ENCODE measurements at places on chromosomes 6 and 20.

GRCh38 chr20:53748176-53748575 lies 154.5 kb upstream of the ZNF217 start:
- peaks cover 7% of the 10 kb centered on the region for H3K4me1 ChIP-seq
- no peaks in the 10 kb centered on the region for H3K27me3 ChIP-seq
- H3K27ac ChIP-seq: peak overlapping the region; percentile 65
- H3K4me3 ChIP-seq: no peak overlapping the region

DNA sequence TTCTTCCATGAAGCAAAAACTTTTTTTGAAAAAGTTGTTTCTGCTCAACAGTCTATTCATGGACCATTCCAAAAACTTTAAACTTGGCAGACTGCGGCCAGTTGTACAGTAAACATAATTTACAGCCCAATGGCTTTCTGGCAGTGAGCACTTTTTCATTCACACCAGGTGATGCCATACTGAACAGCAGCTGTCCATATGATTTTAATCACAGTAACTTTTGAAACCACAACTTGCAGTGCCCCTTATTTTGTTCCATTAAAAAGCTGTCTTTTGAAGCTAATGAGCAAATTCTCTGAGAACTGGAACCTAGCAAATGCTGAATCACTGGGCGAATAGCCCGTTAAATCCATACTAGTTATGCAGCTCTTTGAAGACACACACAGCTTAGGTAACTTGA lies 576.6 kb downstream of the PTPRT start:
- no peaks in the 10 kb centered on the region for H3K36me3 ChIP-seq
- no peaks in the 10 kb centered on the region for H3K4me1 ChIP-seq
- no peak overlapping the region for H3K4me3 ChIP-seq
- no peak overlapping the region for H3K27ac ChIP-seq
- no peak for DNase-seq

DNA sequence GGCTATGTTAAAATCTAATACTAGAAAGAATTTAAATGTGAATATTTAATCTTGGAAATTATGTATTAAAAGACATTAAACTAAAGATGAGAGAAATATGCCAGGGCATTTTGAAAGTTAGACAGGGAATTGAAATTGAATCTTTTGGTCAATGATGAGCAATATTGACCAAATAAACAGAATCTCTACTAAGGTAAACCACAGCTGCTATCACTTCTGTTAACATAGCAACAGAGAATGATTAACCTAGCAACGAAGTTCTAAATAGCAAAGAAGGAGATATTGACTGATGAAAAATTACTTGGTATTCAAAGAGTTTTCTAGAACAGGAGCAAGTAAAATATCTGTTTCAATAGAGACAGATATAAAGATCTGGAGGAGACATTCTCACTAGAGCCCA lies 45.2 kb upstream of the RSPO3 start:
- no peak overlapping the region for H3K27ac ChIP-seq
- no peak for DNase-seq
- no peak overlapping the region for H3K4me3 ChIP-seq
- H3K36me3 ChIP-seq: no peaks in the 10 kb centered on the region
- no peaks in the 10 kb centered on the region for H3K4me1 ChIP-seq

DNA sequence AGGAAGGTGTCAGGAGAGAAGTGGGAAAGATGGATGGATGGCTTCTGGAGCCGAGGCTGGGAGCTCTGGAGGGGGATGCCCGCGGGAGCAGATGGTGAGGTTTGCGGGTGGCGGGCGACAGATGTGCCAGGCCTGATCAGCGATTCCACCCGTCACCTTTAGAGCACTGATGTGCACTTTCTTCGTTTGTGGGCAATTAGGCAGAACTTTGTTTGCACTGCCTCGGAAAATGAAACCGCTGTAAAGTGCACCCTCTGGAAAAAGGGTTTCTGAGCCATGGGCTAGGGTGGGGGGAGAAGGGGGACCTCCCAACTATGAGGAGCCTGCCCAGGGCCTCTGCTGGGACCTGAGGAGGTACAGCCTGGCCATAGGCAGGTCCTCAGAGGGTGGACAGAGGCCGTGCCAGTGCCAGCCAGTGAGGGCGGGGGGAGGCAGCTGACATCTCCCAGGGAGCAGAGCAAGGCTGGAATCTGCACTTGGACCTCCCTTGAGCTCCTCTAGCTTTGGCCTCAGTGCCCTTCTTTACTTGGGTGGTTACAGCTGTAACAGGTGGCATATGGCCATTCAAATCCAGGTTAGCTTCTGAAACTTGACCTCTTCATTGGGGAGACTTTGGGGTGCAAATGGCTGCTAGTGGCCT lies 58.7 kb downstream of the CD40 start:
- H3K4me1 ChIP-seq: peaks cover 8% of the 10 kb centered on the region
- no peaks in the 10 kb centered on the region for H3K36me3 ChIP-seq
- no peak for DNase-seq

- H3K36me3 ChIP-seq: peaks cover 63% of the 10 kb centered on the region
- peaks cover 12% of the 10 kb centered on the region for H3K4me1 ChIP-seq
- no peak for DNase-seq
- H3K27ac ChIP-seq: no peak overlapping the region
Observed at GRCh38 chr6:158073776-158074175, 92.1 kb downstream of the SYNJ2 start.

- no peaks in the 10 kb centered on the region for H3K36me3 ChIP-seq
- H3K4me1 ChIP-seq: no peaks in the 10 kb centered on the region
- H3K27ac ChIP-seq: no peak overlapping the region
- no peak for DNase-seq
- no peak overlapping the region for H3K4me3 ChIP-seq
- H3K27me3 ChIP-seq: no peaks in the 10 kb centered on the region
Observed at GRCh38 chr20:37776049-37776448, 82.2 kb downstream of the CTNNBL1 start.

DNA sequence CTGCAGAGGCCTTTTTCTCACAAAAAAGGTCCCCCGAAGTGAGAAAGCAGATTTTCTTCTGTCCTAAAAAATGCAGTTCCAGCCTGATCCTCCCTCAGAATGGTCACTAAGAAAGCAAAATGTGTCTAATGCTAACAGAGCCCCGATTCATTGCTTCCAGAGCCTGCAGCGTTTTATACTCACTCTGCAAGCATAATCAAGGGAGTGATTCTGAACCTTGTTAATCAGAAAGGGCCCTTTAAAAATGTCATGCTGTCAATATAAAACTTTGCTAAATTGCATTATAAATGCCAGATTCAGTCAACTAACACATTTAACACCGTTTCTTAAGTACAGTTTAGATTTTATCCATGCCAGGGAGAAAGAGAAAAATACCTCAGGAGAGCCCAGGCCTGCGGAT lies 202.8 kb downstream of the CD83 start:
- H3K27me3 ChIP-seq: no peaks in the 10 kb centered on the region
- peaks cover 1% of the 10 kb centered on the region for H3K4me1 ChIP-seq
- no peaks in the 10 kb centered on the region for H3K36me3 ChIP-seq
- DNase-seq: no peak
- H3K27ac ChIP-seq: no peak overlapping the region
- no peak overlapping the region for H3K4me3 ChIP-seq

- DNase-seq: peak; percentile 32
- peaks cover 6% of the 10 kb centered on the region for H3K36me3 ChIP-seq
- no peak overlapping the region for H3K4me3 ChIP-seq
- peaks cover 13% of the 10 kb centered on the region for H3K4me1 ChIP-seq
Observed at GRCh38 chr6:16730738-16731477, 30.4 kb downstream of the ATXN1 start.

GRCh38 chr6:6823568-6824224 lies 235.2 kb downstream of the LY86 start:
- no peak for DNase-seq
- H3K27ac ChIP-seq: no peak overlapping the region
- no peaks in the 10 kb centered on the region for H3K4me1 ChIP-seq
- no peaks in the 10 kb centered on the region for H3K36me3 ChIP-seq

- no peaks in the 10 kb centered on the region for H3K36me3 ChIP-seq
- H3K27me3 ChIP-seq: no peaks in the 10 kb centered on the region
- peaks cover 6% of the 10 kb centered on the region for H3K4me1 ChIP-seq
- peak overlapping the region; percentile 97 for H3K27ac ChIP-seq
Observed at GRCh38 chr6:21587961-21588480, 5.5 kb upstream of the SOX4 start.

GRCh38 chr6:156563714-156564113 lies 213.5 kb upstream of the ARID1B start:
- no peaks in the 10 kb centered on the region for H3K36me3 ChIP-seq
- no peaks in the 10 kb centered on the region for H3K27me3 ChIP-seq
- no peak overlapping the region for H3K4me3 ChIP-seq
- H3K4me1 ChIP-seq: peaks cover 3% of the 10 kb centered on the region
- no peak for DNase-seq

GRCh38 chr6:90471263-90471662 lies 115.6 kb downstream of the MAP3K7 start:
- H3K27ac ChIP-seq: no peak overlapping the region
- H3K4me1 ChIP-seq: peaks cover 3% of the 10 kb centered on the region
- peaks cover 5% of the 10 kb centered on the region for H3K27me3 ChIP-seq
- H3K4me3 ChIP-seq: no peak overlapping the region

GRCh38 chr6:88698661-88699060 lies 264.8 kb downstream of the RNGTT start:
- peaks cover 4% of the 10 kb centered on the region for H3K4me1 ChIP-seq
- no peak overlapping the region for H3K4me3 ChIP-seq
- H3K27me3 ChIP-seq: no peaks in the 10 kb centered on the region
- DNase-seq: no peak
- no peaks in the 10 kb centered on the region for H3K36me3 ChIP-seq

DNA sequence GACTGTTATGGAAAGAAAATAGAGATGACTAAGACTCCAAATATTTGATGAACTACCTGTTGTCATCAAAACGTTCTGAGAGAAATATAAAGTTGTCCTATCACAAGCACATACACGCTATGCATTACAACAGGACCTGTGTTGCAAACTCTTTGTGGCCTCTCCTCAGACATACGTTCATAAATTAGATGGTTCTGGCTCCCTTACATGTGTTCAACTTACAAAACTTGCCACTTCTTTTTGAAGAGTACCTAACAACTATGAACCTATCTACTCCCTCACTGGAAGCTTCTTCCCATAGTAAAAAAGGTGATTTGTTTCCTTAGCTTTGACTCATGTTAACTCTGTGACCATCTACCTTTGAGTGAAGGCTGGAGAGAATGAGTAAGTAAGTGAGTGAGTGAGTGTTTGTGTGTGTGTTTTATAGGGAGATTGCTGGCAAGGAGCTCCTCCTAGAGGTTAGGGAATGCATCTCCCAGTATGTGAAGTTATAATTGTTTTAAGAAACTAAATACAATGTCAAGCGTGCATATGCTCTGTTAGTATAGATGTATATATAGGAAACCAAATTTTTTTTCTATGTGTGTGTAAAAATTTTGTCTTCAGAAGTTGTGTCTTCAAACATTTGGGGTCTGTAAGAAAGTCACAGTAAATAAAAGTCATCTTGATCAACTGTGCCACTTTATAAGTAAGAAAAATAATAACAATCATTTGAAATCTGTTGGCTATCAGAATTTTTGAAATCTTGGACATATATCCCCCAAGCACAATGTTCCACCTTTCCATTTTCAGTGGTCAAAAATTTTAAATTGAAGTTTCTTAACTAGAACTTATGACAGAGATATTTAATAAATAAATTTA lies 1211.1 kb upstream of the GJE1 start:
- H3K27ac ChIP-seq: no peak overlapping the region
- DNase-seq: peak; percentile 79
- H3K4me3 ChIP-seq: no peak overlapping the region
- no peaks in the 10 kb centered on the region for H3K27me3 ChIP-seq
- H3K4me1 ChIP-seq: no peaks in the 10 kb centered on the region

DNA sequence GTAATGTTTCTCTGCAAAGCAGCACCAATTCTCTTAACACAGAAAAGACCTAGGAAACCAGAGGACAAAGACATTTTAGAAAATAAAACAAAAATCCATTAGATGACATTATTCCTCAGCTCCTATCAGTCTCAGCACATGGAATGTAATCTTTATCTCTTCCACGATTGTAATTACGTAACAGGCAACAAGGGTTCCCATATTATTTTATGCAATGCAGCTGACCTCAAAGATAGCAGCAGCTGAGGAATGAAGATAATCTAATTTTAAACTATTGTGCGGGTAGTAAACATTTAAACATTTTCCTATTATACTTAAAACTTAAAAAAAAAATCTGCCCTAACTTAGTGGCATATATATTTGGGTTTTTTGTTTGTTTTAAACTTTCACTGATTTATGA lies 33.0 kb upstream of the PTCHD4 start:
- no peak overlapping the region for H3K4me3 ChIP-seq
- H3K4me1 ChIP-seq: no peaks in the 10 kb centered on the region
- H3K27me3 ChIP-seq: no peaks in the 10 kb centered on the region
- no peak for DNase-seq

DNA sequence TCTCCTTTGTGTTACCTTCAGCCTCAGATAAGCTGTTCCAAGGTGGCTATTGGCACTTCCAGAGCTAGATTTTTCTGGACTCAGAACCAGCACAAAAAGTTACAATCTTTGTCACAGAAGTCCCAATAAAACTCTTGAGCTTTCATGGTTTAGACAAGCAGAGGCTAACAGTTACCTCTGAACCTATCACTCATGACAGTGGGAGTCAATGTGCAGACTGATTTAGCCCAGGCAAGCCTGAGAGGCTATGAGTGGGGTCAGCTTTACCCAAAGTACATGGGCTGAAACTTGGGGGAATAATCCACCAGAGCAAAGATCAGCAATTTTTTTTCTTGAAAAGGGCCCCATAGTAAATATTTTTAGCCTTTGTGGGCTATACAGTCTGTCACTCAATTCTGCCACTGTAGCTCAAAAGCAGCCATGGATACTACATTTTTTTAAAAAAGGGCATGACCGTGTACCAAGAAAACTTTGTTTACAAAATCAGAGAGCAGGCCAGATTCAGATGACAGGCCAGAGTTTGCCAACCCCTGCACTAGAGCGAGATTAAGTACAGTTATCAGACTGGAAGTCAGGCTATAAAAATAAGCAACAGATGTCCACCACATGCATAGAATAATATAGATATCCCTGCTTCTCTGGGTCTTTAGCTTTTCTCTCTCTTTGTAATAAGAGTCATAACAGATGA lies 20.0 kb downstream of the CCN2 start:
- H3K4me1 ChIP-seq: no peaks in the 10 kb centered on the region
- no peaks in the 10 kb centered on the region for H3K27me3 ChIP-seq
- H3K27ac ChIP-seq: no peak overlapping the region
- no peaks in the 10 kb centered on the region for H3K36me3 ChIP-seq
- H3K4me3 ChIP-seq: no peak overlapping the region

DNA sequence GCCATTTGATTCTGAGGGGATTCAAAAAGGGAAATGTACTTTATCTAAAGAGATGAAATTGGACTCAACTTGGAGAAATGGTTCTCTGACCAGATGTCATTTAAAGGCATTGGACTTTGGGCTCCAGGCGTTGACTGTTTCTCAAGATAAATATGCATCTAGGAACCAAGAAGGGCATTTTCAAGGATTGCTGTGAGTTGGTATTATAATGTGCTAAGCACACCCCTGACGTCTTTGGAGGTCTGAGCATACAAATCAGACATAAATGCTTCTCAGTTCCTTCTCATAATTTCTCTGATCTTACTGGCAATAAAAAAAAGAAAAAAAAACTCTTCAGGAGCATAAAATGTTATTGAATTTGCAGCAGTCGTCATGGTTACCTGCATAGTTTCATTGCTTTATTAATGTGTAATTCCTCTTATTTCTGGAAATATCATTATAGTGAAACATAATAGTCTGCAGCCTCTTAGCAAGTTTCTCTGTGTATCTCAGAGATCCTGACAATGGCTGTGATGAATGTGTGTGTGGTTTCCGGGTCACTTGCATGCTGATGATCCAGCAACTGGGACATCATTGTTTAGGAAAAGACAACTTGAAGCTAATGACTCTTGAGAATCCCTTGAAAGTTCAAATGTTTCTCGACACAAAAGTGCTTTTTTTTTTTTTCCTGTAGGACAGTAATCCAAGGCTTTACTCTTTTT lies 136.0 kb downstream of the AIG1 start:
- no peaks in the 10 kb centered on the region for H3K4me1 ChIP-seq
- no peaks in the 10 kb centered on the region for H3K27me3 ChIP-seq
- H3K4me3 ChIP-seq: no peak overlapping the region
- no peak overlapping the region for H3K27ac ChIP-seq
